Stimulated activated CD4-positive, alpha-beta T cell treated with anti-CD3 and anti-CD28 coated beads, Interleukin-15, amount 100 ng/mL, for 24 hours (primary cell): ENCODE measurements at places on chromosomes 11 and 22.

- DNase-seq = peak; percentile 27
These were observed 37.6 kb upstream of the BIRC3 start for GRCh38 chr11:102279641-102280170.

DNA sequence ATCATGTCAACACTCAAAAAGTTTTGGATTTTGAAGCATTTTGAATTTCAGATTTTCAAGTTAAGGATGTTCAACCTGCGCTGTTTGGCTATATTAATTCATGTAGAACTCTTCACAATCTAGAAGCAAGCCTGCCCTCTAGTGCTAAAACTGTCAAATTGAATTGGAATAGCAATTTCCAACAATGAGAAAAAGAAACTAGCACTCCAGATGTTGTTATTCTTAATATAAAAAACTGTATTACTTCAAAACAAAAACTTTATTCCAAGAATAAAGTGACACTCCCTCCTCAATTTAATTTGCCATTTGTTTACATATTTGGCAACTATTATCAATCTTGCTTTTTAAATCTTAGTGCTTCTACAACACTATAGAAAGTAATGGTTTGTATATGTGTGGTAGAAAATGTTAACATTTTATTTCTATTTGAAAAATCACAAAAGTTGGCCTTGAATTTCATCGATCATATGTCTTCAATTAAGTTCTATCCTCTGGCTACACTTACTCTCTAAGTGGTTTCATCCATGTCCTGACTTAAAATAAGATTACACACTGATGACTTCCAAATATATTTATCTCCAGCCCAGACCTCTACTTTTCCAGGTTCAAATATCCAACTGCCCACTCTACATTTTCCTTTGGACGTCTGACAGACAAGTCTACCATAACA, 36.6 kb downstream of the DCUN1D5 start:
- no peak for DNase-seq

DNA sequence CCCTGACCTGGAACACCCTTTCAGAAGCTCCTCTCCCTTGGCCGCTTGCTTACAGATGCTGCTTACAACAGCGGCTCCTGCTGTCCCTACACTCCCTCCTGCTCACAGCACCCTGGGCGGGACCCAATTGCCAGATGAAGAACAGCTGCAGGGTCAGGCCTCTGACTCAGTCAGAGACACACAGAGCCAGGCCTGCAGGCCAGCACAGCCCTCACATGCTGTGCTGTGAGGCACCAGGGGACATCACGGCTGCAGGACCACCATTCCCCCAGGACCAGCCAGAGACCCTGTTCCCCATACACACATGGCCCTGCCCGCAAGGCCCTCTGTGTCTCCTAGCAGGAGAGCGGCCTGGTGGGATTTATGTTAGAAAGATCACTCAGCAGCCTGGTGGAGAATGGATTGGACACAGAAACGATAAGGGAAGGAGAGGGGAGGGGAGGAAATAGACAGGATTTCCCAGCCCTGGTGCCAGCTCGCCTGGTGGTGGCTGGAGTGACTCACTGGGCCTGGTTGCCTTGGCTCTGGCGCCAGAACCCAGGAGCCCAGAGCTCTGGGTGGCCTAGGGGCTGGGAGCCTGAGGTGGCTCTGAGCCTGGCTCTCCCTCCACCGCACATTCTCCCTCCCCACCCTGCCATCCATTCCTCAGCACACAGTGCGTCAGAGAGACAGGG, 6.7 kb downstream of the CAPN5 start:
- no peak for DNase-seq

GRCh38 chr11:85847436-85847835, 7.7 kb upstream of the CCDC83 start:
- DNase-seq = no peak

DNA sequence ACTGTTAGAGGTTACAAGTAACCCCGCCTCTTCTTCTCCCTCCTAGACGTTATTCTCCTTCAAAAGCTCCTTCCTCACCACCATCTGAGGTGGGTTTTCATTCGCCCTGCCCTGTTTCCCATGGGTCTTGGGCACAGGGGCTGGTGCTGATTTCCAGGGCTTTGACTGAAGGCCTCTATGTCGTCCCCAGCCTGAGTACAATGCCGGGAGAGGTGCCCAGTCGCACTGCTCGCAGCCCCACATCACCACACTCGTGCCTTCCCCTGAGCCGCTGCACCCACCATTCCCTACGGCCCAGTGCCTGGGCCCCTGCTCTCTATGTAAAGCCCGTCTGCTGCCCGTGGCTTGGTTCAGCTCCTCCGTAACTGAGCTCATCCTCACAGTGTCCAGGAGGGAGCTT, 169.8 kb downstream of the DSCAML1 start:
- DNase-seq = no peak
